Mucosa of descending colon (tissue), 3 donors: ENCODE measurements at places on chromosomes 1 and 21. TPM values are rescaled to one million over a fixed set of nuclear protein-coding genes. Genes with fewer than 3 reads are reported as not detected.

PSRC1 gene
- total RNA-seq: 3.4 TPM

HSD11B1 gene
- not detected for total RNA-seq

SNRNP40 gene
- 33.4 TPM for total RNA-seq

PTPN7 gene
- 6.1 TPM for total RNA-seq

CATSPERE gene
- 0.73 TPM for total RNA-seq

C1QA gene
- 30.1 TPM for total RNA-seq

IVL gene
- total RNA-seq: not detected

ASTN1 gene
- 2.2 TPM for total RNA-seq

DNA sequence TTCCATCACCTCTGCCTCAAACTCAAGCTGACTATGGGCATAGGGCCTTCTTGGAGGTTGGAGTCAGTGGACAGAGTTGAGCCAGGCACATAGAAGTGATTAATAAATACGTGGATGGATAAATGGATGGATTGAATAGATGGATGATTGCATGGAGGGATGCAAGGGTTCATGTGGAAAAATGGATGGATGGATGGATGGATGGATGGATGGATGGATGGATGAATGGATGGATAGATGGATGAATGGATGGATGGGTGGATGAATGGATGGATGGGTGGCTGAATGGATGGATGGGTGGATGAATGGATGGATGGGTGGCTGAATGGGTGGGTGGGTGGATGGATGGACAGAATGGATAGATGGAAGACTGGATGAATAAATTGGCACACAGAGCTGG lies 40.1 kb upstream of the ZBTB40 start:
- DNase-seq: no peak

DNA sequence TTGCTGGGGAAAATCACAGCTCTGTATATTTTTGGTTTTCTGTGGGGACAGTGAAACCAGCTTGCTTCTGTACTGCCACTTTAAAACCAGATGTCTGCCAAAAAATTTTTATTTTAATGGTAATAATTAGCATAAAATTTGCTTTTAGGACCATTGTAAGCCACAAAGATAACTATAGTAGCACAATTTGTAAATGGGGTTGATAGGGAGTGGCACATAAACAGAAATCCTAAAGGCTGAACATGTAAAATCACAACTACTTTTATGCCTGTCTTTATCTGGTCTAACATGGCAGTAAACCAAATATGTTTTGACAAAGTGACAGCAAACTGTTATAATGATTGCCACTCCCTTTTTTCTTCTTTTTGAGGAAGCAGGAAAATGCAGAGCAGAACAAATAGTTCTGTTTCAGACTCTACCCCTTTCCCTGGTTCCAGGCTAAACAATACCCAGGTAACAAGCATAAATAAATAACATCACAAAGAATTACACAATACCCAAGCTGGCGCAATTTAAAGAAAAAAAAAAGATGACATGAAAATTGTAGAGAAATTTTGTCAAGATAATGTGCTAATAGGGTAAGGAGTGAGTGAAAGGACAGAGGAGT lies 24.0 kb upstream of the CCDC181 start:
- DNase-seq: no peak

DNA sequence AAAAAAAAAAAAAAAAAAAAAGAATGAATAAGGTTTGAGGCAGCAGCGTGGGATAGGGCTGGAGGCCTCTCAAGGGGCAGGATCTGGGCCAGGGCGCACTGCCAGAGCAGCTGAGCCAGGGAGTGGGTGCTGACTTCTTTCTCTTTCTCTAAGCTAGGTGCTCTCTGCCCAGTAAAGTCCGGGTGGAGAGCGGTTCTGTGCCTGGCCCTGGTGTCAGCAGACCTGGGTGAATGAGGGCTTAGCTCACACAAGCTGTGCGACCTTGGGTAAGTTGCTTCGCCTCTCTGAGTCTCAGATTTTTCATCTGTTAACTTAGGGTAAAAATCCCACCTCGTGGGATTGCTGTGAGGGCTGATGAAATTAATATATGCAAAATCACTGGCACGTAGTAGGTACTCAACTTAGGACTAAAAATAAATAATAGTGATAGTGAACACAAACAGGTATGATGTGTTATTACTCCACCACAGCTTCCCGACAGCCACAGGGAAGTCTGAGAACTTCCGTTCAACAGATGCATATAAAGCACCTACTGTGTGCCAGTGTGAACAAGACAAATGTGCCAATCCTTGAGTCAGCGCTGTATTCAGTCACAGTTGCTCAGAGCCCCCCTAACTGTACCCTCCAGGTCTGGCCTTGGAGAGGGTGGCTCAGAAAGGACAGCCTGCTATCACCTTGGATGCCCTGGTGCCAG lies 2.0 kb upstream of the FAM131C start:
- DNase-seq: no peak

DNA sequence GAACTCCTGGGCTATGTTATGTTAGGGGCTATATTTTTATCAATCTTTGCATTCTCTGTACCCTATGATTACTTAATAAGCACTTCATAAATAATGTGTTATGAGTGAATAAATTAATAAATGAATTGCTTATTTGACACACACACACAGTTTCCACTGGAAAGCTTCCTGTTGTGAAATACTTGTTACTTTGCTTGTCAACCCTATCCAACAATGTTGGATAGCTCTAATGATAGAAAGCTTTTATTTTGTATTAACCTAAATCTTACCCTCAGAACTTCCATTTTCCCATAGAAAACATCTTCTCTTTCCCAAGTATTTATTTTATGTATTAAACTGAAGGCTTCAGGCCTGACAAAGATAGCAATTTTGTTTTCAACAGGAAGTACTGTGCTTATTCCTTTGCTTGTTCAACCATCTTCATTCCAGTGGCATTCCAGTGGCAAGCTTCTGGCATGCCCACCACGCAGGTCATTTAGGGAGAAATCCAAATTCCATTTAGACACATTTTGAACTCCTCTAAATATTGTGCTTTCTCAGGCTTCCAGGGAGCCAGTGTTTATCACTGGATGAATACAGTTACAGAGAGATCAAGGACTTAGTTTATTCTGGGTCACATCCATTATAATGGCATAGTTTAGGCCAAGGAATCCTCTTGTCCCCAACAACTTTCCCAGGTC lies 134.4 kb downstream of the TGFB2 start:
- DNase-seq: no peak

DNA sequence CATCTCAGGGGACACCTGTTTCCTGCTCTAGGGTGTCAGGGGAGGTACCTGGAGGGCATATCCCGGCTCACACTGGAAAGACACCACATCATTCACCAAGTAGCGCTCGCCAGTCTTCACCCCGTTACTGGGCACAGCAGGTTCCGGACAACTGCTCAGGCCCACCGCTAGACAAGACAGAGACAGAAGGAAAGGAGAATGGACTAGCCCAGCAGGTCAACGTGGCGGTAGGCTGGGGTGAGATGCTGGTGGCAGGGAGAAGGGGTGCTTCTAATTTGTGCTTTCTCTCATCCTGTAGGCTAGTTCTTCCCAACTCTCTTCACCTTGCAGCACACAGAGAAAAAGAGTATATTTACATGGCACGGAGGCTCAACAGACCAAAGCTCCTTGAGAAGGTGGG lies 145.0 kb downstream of the ZSCAN20 start:
- DNase-seq: no peak

GRCh38 chr1:197021716-197022115 lies 44.4 kb downstream of the CFHR5 start:
- no peak for DNase-seq

GRCh38 chr1:63621698-63622097 lies 28.5 kb downstream of the PGM1 start:
- no peak for DNase-seq

DNA sequence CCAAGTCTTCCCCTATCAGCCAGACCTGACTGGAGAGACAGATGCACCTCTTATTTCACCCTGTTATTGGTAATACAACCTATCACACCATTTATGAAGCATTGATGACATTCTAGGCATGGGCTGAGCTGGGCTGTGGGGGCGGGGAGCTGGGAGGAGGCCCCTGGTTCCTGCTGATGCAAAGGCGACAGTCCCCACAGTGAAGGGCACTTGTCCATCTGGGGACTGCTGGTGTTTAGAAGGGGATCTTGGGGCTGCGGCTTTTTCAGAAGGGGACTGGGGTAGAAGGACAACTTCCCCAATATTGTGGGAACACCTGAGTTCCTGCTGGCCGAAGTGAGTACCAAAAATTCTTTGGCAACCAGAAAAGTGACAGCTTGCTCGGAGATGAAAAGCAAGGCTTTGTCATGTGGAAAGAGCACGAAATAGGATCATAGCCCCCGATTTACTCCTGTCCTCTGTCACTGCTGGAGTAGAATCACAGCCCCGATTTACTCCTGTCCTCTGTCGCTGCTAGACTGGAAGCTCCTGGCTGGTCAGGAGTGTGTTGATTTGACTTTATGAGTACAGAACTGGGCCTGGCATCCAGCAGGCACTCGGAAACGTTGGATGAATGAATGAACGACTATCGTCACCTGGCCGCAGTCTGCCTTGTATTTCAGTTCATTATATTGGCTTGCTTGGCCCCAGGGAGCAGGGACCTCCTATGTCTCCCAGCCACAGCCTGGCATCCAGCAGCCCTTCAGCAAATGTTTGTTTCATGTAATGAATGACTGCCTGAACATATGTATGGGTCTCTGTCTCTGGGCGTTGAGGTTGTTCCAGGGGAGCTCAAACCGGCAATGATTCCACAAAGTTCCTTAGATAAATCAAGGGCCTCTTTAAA lies 16.5 kb upstream of the ETV3L start:
- DNase-seq: no peak
